ENCODE measurements at places on chromosomes 2 and 18. TPM values are rescaled to one million over a fixed set of nuclear protein-coding genes. Genes with fewer than 3 reads are reported as not detected.

The SERPINB7 gene
- total RNA-seq = not detected

The RTP5 gene
- total RNA-seq = not detected

DNA sequence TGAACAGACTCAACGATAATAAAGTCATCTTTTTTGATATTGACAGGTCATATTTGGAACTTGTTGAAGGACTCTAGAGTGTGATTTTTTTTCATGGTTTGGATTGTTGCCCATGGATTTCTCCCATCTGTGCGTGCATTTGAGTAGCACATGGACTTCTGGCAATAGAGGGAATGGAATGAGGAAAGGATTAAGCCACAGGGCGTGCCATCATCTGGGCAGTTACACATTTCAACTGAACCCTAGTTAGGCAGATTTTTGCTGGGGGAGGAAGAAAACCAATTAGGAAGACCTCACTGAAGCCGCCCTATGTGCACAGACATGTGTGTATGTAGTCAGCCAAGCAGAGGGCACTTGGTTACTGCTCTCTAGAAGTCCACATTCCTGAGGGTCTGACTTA, 72.6 kb downstream of the TPGS2 start:
- no peak for DNase-seq

- DNase-seq = no peak
Measured at GRCh38 chr2:151627353-151627752, 106.9 kb downstream of the NEB start.

The UGT1A5 gene
- total RNA-seq = not detected

The TNFAIP6 gene
- 2.8 TPM for total RNA-seq

Data from right atrium auricular region (tissue), 2 donors.